ENCODE measurements at places on chromosomes 5 and 9.

- no peak for DNase-seq
These were observed 3.7 kb upstream of the GNPDA1 start for GRCh38 chr5:142016556-142016955.

- no peak for DNase-seq
These were observed 131.2 kb downstream of the FBN2 start for GRCh38 chr5:128406803-128407202.

- no peak for DNase-seq
These were observed 1523.6 kb upstream of the WWC1 start for GRCh38 chr5:166767858-166768257.

GRCh38 chr5:58871648-58872242 lies 288.9 kb downstream of the RAB3C start:
- DNase-seq, result no peak

DNA sequence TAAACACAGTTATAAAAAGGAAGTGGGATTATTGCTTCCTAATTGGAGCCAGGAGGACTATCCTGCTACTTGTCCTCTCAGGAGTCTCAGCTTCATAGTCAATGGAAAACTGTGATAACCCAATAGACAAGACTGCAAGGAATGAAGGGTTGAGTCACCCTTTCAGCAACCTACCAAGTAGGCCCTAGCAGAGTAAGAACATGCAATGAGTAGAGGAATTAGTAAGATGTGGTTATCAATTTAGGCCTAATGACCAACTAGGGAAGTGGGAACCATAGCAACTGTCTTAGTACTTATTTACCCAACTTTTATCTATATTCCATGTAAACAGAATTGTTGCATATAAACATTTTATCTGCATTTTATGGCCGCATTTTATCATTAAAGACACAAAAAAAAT lies 310.1 kb downstream of the RFX3 start:
- no peak for DNase-seq

GRCh38 chr5:134813827-134814226 lies 31.9 kb upstream of the C5orf24 start:
- no peak for DNase-seq

DNA sequence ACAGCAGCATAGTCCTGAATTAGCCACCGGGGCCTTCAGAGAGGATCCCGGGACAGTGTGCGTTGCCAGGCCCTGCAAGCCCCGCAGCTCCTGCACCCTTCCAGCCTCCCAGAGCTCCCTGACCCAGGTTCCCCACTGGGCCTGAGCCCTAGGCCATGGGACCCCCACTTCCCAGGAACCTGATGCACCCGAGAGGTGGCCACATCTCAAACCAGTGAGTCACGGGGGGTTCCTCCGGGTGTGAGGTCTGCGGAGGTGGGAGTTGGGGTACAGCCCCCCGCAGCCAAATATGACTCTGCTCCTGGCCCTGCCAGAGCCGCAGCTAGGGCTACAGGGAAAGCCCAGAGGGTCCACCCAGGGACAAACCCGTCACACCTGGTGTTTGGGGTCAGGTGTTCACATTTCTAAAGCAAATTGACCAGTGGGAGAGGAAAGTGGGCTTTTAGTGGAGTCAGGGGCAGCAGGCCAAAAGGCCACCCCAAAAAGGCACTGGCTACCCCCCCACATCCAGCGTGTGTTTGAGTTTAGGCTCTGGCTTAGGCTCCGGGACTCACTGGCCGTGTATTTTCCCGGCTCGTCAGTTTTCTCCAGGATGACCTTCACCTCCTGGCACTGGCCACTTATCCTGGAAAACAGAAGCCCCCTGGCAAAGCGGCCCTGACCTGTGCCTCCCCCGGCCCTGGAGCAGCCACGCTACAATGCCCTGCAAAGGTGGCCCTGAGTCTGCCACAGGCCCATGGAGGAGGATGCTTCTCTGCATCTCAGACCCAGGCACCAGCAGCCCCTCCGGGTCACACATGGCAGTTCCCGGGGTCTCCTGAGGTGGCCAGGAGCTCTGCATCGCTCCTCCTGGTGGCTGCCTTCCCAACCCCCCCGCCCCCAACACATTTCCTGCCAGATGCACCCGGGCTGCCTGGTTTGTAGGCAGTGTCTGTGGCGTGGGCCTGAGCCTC lies 17.4 kb upstream of the OBP2B start:
- no peak for DNase-seq

DNA sequence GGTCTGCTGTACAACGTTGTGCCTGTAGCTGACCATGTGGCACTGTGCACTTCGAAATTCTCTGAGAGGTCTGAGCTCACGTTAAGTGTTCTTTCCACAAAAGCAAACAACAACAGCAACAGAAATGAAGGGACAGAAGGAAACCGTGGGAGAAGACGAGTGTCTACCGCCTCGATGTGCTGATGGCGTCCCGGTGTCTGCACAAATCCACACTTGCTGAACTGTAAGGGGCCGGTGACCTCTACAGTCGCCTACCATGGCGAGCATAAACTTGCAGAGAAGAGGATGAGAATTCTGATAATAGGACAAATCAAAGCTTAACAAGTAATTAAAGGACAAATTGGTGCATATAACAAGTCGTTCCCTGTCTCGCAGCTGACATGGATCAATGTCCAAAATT lies 114.0 kb downstream of the ADAMTS2 start:
- DNase-seq, result no peak

All from hypothalamus (tissue), 51 donors.